ENCODE measurements at places on chromosomes 2 and 18.

DNA sequence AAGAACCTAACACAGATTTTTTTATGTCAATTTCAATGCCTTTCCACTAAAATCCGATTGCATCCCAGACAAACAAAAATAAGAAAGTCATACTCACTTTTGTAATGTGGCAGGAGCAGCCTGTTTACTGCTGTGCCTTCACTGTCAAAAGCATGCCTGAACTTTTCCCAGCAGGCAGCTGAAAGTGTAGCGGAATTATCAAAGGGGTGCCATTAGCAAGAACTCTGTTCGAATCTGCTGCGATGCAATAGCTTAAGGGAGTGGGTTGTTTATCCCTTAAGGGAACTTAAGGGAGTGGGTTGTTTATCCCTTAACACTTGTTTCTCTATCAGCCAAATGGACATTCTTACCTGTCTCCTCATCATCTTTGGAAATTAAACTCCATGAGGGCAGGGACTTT lies 243.5 kb downstream of the PAX3 start:
- no peak for DNase-seq

DNA sequence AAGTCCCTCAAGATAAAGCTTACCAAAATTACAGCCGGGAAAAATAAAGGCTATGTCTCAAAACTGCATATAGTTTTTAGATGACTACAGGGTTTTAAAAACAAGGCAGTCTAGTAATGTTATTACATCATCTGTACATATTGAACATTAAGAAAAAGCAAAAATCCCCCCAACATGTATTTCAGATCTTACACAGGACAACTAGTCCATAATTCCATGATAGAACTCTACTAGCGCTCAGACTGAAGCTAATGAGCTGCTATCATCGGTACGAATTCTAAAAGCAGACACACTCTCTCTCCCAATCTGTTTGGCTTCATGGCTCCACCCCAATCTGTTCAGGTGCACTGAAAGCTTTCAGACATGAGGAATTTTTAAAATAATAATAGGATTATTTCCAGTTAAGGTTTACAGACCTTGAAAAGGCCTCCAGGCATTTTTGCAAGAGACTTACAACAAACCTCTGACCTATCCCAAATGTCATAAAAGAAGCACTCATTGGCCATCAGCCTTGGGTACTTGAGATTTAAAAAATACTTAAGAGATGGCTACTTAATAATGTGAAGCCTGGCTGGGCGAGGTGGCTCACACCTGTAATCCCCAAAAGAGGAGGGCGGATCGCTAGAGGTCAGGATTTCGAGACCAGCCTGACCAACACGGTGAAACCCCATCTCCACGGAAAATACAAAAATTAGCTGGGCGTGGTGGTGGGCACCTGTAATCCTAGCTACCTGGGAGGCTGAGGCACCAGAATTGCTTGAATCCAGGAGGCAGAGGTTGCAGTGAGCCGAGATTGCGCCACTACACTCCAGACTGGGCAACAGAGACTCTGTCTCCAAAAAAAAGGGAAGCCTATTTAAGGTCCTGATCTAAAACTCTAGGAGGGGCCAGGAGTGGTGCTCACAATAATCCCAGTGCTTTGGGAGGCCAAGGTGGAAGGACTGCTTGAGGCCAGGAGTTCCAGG lies 2.0 kb downstream of the NPC1 start:
- no peak for DNase-seq

GRCh38 chr2:96580771-96581170 lies 44.2 kb downstream of the ARID5A start:
- no peak for DNase-seq

DNA sequence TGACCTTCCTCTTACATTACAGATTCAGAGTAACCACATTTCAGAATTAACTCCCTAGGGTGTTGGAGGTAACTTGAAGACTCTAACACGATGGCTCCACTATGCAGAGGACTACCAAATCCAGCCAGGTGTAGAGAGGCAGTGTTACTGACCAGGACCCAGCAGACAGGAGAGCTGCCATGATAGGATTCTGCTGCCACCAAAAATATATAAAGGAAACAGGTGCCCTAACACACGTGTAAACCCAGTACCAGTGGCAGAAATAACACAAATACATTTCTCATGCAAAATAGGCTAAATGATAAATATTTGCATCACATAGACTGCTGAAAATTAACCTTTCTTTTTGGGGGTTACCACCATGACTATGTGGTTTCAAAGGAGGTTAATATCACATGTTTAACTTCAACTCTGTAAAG lies 7.0 kb downstream of the ZBTB14 start:
- no peak for DNase-seq

DNA sequence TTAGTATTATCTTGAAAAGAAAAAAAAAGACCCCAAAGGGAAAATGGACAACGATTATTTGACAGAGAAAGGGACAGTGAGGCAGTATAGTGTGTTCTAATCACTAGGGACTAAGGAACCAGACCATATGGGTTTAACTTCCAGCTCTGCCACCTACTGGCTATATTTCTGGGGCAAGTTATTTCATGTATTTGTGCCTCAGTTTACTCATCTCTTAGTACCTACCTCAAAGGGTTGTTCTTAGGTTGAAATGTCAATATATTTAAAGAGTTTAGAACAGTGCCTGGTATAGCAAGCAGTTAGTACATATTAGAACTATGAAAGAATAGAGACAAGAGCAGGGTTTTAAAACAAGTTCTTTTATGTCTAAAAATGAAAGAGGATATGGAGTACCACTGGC lies 42.7 kb downstream of the PRKD3 start:
- no peak for DNase-seq

DNA sequence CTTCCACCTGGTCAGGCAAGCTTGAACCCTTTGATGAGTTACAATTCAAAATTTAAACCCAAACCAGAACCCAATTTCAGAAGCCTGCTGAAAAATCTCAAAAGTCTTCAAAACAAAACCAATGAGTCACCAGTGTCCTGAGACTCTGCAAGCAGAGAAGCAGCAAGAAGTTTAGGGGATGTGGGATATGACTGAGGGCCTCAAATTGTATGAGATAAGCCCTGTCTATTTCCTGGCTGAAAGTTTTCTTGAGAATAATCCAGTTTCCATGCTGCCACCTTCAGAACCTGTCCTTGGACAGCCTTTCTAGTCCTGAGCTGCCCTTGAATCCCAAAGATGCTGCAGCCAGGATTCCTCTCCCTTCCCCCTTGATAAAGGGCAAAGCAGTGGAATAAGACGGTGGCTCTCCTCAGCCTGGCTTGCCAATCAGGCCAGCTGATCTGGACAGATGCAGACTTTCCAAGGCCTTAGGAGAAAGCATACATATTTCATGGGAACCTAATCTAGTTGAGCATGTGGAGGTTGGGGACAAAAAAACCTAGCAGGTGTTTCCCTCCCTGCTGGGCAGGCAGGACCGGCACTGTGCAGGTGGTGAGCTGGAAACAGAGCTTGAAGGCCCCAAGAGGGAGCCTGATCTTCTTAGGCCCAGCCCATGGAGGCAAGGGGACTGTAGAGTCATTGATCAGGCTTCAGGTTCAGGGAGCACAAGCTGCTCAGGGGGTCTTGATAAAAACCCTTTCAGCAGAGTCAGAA lies 278.0 kb upstream of the MGAT5 start:
- no peak for DNase-seq

- DNase-seq = no peak
Measured at GRCh38 chr2:119523383-119523951, 816 bp downstream of the SCTR start.

DNA sequence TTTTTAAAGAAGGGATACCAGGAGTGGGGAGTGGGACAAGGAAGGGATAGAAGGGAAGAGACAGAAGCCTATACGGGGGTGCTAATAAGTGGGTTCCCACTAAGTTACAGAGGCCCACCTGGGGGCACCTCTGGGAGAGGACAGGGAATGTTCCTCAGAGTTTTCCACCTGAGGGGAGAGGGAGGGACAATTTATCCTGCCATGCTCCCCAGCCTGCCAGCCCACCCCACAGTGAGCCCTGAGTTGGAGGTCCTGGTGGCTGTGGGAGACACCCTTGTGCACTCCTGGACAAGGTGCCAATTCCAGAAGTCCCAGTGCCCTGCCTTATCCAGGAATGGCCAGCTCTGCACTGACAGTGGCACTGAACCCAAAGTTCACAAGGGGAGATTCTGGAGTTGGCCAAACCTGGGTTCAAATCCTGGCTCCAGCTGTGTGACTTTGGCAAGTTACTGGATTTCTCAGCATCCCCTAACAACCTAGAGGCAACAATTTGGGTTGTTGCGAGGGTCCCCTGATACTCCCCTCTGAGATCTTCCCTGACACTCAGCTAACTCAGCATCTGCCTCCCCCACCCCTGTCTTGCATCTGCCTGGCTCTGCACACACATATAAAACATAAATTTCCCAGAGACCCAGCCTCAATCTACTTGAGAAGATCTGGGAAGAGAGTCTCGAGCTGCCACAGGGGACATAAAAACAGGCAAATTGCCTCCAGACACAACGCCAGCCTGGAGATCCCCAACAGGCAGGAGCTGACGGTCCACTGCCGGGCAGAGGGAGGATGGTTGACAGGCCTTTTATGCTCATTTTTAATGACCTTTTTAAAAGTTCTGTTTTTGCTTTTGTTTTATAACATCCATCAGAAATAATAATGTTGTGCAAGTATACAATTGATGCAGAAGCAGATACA lies 98.7 kb upstream of the ST3GAL5 start:
- no peak for DNase-seq

DNA sequence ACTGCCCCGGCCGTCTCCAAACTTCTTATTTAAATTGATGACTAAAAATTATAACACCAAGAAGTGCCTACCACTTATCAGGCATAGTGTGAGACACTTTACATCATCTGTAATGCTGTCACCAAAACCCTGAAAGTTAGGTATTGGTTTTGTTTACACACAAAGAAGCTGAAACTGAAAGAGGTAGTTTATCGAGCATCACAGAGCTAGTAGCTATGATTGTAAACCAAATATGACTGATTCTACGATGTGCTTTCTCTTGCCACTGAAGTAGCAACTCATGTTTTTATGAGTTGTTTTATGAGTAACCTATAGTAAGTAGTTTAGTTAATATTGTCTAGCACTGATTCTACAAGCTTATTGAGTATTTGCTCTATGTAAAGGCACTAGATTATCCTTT lies 31.5 kb downstream of the DYNC1I2 start:
- no peak for DNase-seq

GRCh38 chr18:26416652-26417150 lies 131.7 kb downstream of the KCTD1 start:
- no peak for DNase-seq

DNA sequence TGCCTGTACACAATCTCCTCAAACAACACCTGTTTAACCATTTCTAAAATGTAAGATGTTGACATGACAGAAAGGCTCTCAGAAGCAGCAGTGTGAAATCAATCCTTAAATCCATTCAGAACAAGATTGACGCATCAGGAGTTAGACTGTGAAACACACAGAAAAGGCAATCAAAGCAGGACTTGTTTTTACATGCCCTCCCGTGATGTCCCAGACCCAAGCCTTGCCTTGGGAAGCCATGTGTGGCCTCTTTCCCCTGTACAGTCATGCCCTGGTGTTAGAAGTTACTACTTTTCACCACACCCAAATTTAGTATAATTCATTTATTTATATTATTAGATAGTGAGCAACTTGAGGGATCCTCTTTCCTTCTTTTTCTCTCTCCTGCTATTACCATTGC lies 115.7 kb downstream of the NCKAP5 start:
- no peak for DNase-seq

DNA sequence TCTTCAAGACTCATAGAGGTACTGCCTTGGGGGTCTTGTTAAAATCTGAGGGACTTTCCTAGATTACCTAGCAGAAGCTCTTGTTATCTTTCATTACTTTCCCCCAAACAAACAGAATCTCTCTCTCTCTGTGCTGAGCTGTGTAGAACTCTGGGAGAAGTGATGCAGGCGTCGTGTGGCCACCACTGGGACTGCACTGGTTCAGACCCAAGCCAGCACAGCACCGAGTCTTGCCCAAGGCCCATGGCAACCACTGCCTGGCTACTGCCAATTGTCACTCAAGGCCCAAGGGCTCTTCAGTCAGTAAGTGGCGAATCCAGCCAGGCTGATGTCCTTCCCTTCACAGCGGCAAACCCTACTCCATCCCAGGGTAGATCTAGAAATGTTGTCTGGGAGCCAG lies 28.6 kb downstream of the PPP1R1C start:
- DNase-seq = no peak

DNA sequence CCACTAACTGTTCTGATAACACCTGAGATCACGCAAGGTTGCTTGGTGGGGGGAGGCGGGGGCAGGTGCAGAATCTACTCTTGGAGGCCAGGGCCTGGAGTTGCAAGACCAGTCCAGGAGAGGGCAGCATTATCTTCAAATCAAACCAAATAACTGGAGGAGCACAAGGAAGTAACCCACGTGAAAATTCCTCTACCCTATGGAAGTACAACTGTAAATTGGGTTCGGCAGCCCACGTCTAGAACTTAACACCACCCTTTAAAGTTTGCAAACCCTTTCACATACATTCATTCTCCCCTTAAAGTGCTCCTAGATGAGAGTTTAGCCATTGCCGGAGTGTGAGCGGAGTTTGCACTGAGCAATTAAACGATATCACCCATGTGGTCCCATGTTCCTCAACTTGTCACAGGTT lies 19.6 kb upstream of the CXCR1 start:
- peak; percentile 74 for DNase-seq

DNA sequence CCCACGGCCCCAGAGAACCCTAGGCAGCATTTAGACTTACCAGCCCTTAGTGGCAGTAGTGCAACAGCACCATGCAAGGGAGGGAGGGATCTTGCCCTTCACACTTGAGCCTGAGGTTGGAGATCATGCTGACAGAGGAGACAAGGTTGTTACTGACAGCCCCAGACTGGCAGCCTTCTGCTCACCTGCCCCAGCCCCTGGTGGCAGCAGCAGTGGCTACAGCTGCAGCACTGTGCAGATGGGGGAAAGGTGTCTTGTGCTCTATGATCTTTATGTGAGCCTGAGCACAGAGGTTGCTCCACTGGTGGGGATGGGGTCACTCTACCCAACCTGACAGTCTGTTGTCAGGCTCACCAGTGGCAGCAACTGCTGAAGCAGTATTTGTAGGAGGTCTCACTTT lies 501.2 kb upstream of the LRRTM4 start:
- DNase-seq = no peak

DNA sequence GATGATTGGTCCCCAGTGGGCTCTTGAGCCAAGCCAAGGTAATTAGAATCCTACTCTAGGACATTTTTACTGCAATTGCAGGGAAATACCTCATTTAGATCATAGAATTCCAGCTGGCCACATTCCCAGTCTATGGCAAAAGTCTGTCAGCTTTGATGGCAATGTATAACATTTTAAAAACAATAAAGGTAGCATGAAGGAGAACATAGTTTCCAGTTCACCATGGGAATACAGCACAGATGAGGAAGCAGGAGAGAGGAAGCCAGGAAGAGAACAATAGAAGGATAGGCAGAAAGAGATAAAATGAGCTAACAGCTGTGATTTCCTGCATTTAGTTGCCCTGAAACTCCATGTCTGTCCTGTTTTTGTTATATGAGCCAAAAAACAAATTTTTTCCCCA lies 897.3 kb upstream of the DDX18 start:
- no peak for DNase-seq

DNA sequence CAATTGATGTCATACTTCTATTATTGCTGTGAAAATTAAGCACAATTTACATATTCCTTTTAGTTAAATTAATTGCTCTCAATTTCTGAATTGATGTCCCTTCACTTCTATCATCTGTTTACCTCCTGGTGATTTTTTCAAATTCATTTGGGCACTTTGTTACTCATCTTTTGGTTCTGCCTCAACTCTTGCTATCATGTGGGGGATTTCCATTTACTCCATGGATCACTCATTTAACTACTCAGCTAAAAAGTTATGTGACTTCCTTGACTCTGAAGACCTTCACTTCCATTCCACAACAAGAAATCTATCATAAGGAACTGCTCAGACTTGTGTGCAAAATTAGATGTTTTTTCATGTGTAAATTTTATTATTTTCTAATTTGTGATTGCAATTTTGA lies 126.2 kb downstream of the EHBP1 start:
- DNase-seq = no peak

Data from Caki2 (cell line).